ENCODE measurements at places on chromosomes 2 and 18. TPM values are rescaled to one million over a fixed set of nuclear protein-coding genes. Genes with fewer than 3 reads are reported as not detected.

The SGPP2 gene
- 0.23 TPM for total RNA-seq

The C2orf68 gene
- total RNA-seq: 15.9 TPM

The STARD6 gene
- total RNA-seq: not detected

The SPEG gene
- 1.5 TPM for total RNA-seq

The ALPP gene
- total RNA-seq: 0.20 TPM

The KLF11 gene
- 12.2 TPM for total RNA-seq

Data from left lobe of liver (tissue), 2 donors.